ENCODE measurements at places on chromosomes 11 and 22. TPM values are rescaled to one million over a fixed set of nuclear protein-coding genes. Genes with fewer than 3 reads are reported as not detected.

Gene BTG4
- not detected for total RNA-seq

Gene PPARA
- 10.2 TPM for total RNA-seq

DNA sequence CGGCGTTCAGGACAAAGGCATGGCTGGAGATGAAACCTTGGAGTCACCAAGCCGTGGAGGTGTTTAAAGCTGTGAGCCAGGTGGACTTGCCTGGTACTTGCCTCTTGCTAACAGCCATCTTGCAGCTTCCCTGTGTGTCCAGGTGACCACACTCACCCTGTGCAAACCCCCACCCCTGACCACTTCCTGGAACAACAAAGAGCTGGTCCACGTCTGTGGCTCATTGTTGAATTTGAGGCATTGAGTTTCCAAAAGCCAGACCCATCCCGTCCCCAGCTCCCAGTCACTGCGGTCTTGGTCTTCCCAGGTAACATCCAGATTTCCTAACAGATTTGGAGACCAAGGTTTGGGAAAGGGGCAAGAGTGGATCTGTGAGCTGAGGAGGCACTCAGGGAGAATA is 18.5 kb downstream of the DHCR7 start:
- no peak overlapping the region for H3K27ac ChIP-seq
- peaks cover 6% of the 10 kb centered on the region for H3K4me1 ChIP-seq
- no peak overlapping the region for H3K4me3 ChIP-seq
- no peaks in the 10 kb centered on the region for H3K27me3 ChIP-seq
- DNase-seq, result no peak

DNA sequence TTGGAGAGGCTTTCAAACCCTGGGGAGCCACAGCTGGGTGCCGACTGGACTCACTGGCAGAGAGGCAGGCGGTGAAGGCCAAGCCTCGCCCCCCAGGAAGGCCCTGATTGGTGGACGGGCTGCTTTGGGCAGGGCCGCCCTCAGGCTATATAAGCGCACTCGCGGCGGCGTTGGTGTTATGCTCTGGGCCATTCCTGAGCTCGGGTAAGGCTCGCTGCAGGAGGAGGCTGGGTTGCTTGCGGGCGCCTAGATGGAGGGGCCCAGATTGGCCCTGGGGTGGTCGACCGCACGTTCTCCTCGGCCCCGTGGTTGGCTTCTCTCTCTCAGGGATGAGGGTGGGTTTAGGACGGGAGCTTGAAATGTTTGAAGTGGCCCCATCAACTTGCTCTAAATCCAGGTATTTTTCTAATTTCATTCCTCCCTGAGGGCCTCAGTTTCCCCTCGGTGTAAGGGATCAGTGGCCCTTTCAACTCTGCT is at the start of gene SPDYC:
Gene SPDYC, plus strand, starts transcription at position 176 of the 477 bp plus-strand sequence. CDS start 1,125 bp downstream, outside the sequence.
- H3K36me3 ChIP-seq, result no peaks in the 10 kb centered on the region
- no peak within 1 kb of the TSS for H3K27ac ChIP-seq
- H3K4me1 ChIP-seq, result no peaks in the 10 kb centered on the region
- DNase-seq, result peak; percentile 67
- H3K4me3 ChIP-seq, result no peak within 1 kb of the TSS

- no peak overlapping the region for H3K4me3 ChIP-seq
- no peak overlapping the region for H3K27ac ChIP-seq
- no peaks in the 10 kb centered on the region for H3K4me1 ChIP-seq
- DNase-seq, result no peak
- H3K27me3 ChIP-seq, result no peaks in the 10 kb centered on the region
These were observed 15.2 kb upstream of the EIF3D start for GRCh38 chr22:36544107-36544620.

DNA sequence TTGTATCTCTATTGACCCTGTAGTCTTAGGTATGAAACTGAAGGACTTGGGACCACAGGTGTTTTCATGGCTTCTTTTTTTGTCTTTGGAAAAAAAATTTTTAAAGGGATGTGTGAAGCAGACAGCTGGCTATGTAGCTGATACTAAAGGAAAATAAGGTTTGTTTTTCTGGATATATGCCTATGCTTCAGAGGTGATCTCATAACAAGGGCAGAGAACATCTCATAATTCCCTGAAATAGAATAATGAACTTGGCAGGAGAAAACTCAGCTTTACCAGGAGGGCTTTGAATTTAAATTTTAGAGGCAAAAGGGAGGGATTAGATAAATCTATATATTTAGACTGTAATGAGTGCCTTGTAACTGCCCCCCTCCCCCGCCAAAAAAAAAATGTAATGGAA is 714.9 kb downstream of the OPCML start:
- no peak overlapping the region for H3K4me3 ChIP-seq
- no peaks in the 10 kb centered on the region for H3K36me3 ChIP-seq
- DNase-seq, result no peak
- H3K4me1 ChIP-seq, result no peaks in the 10 kb centered on the region
